ENCODE measurements at places on chromosomes 5 and 9.

DNA sequence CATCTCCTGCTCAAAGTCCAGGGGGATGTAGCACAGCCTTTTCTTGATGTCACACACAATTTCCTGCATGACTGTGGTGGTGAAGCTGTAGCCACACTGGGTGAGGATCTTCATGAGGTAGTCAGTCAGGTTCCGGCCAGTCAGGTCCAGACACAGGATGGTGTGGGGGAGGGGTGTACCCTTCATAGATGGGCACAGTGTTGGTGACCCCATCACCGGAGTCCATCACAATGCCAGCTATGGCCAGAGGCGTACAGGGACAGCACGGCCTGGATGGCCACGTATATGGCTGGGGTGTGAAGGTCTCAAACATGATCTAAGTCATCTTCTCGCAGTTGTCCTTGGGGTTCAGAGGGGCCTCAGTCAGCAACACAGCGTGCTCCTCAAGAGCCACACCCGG is 19.7 kb upstream of the SPZ1 start:
- no peak for DNase-seq

GRCh38 chr9:2014696-2015580 is at the start of gene SMARCA2:
SMARCA2 (plus strand) TSS chr9:2015347; CDS start chr9:2029023, 13,676 bp downstream.
- peak; percentile 98 for DNase-seq

DNA sequence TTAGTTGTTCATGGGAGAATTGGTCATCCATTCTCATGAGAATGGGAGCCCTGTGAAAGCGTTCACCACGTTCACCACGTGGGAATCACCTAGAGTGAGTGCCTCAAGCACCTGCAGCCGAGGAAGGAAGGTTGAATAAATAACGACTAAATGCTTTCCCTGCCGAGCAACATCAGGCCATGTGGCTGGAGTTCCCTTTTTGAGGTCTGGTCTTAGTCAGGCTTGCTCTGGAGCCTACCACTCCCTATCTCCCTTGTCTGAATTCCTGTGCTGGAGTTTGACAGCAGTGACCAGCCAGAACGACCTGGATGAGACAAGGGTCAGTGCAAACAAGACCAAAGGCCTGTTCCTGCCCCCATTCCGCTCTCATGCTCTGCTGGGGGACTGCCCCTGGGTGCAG is 28.5 kb downstream of the KCNMB1 start:
- DNase-seq = no peak

DNA sequence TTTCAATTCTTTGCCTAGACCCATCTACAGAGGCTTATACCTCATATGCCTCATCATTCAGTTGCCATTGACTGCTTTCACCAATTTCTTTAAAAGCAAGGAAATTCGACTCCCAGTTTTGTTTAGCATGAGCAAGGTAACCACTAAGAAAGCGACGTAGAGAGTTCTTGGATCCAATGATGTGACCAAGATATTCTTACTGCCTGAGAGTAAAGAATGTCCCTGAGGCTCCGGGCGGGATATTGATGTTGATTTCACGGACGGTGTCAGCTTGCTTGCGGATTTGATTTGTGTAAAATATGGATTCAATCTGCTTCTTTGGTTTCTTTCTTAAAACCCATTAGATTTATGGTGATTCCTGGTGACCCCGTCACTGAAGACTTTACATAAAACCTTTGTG is 135.1 kb upstream of the ICE1 start:
- no peak for DNase-seq

- no peak for DNase-seq
Measured at GRCh38 chr5:106849266-106849665, 821.5 kb downstream of the EFNA5 start.

DNA sequence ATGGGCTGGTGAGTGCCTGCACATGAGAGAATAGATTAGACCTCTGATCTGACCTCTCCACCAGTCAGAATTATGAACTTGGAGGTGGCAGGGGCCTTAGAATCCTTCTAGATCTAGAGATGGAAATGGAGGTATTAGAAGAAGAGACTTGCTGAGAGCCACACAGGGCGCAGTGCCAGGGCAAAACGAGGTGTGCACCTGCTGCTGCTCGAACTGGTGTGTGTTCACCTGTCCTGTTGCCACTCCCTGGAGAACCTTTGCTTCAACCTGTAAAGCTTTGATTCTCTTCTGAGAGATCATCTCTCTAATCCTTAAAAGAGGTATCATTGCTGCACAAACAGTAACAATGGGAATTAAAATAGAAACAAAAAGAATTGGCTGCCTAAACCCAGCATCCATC is 24.9 kb downstream of the FRMPD1 start:
- DNase-seq = no peak

DNA sequence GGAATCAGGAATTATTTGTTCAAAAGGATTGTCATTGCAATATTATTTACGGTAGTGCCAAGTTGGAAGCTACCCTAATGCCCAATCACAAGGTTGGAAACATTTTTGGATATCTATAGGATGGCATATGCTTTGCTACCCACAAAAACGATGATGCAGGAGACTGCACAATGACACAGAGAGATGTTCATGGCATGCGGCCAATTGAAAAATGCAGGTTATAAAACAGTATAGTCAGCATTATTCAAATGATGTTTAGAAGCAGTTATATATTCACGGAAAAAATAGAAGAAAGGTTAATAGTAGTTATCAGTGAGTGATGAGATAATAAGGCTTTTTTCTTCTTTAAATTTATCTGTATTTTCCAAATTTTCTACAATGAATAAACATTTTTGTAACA is 5.9 kb upstream of the ACSL6 start:
- DNase-seq = no peak

DNA sequence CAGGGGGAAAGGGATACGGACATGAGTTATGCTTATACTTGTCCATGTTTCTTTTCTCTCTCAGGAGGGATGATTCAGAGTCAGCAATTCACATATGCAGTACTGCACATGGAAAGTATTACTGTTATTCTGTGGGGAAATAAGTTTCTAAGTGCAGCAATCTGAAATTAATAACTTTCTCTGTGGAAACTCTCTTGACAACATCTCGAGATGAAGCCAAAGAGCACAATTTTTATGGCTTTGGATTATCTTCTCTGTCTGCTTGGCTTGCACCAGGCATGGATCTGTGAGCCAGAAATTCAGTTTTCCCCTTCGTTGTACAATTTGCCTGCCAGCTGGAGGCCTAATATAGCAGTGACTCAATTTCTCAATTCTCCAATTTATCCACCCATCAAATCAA is 2.5 kb upstream of the NDFIP1 start:
- no peak for DNase-seq

GRCh38 chr5:19584131-19584530 is 403.9 kb downstream of the CDH18 start:
- DNase-seq = no peak

GRCh38 chr9:137606734-137607138 is 1.2 kb downstream of the ARRDC1 start:
- no peak for DNase-seq

DNA sequence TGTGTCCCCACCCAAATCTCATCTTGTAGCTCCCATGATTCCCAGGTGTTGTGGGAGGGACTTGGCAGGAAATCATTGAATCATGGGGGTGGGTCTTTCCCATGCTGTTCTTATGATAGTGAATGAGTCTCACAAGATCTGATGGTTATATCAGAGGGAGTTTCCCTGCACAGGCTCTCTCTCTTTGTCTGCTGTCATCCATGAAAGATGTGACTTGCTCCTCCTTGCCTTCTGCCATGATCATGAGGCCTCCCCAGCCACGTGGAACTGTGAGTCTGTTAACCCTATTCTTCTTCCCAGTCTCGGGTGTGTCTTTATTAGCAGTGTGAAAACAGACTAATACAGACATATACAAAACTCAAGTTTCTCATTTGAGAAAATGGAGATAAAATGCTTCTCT is 139.3 kb downstream of the FBXL7 start:
- no peak for DNase-seq

DNA sequence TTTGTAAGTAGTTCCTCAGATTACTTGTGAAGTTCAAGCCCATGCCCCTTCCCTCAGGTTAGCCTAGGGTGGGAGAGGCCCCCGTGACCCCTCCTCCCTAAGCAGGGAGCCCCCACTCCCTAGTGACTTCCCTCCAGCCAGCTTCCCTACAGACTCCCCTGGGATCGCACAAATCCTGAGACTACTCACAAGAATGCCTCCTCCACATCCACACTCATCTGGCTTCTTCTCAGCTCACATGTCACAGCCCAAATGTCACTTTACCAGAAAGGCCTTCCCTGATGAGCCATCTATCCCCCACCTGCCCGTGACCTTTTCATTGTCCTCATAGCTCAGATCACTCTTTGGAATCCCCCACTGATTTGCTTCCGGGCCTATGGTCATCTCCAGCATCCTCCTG is 96.7 kb upstream of the ARAP3 start:
- no peak for DNase-seq

- no peak for DNase-seq
Measured at GRCh38 chr5:81854485-81854884, 103.6 kb upstream of the SSBP2 start.

GRCh38 chr5:111813537-111813936 is 56.5 kb upstream of the NREP start:
- no peak for DNase-seq

- no peak for DNase-seq
Measured at GRCh38 chr5:39108987-39109386, 34.8 kb upstream of the RICTOR start.

DNA sequence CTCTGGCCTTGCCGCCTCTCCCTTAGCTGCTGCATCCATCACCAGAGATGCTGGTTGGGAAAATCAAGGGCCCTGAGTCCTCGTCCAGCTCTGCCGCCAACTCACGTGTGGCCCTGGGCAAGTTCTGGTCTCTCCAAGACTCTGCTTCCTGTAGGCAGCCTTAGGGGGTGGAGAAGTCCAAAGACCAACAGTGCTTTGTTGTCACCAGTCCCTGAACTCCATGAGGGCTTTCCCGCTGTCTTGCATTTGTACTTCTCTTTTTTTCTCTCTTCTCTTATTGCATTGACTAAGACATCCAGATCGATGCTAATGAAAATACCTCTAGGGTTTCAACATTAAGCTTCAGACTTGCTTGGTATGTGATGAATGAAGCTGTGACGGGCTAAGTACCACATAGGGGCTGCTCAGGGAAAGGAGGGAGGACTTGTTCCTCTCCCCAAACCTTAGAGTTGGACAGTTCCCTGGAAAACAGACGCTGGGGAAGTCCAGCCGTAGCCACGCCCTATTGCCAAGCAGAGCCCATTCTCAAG is 63.7 kb upstream of the STXBP1 start:
- DNase-seq = no peak

DNA sequence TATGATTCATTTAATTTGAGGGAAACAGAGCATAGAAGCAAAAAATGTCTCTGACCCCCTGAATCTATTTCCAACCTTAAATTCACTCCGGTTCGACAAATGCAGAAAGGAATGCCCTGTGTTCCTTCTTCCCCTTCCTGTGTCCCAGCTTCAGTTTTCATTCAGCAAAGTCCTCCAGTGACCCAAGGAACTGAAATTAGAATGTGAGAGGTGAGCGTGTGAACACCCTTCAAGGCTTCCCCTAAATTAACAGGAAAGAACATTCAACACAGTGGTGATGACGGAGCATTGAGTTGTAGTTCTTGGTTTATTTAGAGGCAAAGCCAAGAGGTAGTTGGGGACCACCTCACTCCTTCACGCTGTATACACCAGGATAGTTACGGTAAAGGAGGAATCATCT is 97.6 kb upstream of the CTSL start:
- no peak for DNase-seq

GRCh38 chr5:179112469-179113142 is 52.4 kb downstream of the ZNF354C start:
- no peak for DNase-seq

GRCh38 chr9:133958756-133959155 is 33.4 kb downstream of the VAV2 start:
- DNase-seq = peak; percentile 56

GRCh38 chr9:33460854-33461253 is 12.9 kb downstream of the NOL6 start:
- DNase-seq = no peak

GRCh38 chr5:64814073-64814472 is 45.3 kb downstream of the CWC27 start:
- no peak for DNase-seq

- DNase-seq = no peak
Measured at GRCh38 chr9:114811301-114811700, 5.5 kb upstream of the TNFSF15 start.

- DNase-seq = no peak
Measured at GRCh38 chr9:114392749-114393112, 4.9 kb upstream of the AKNA start.

- DNase-seq = no peak
Measured at GRCh38 chr5:90477073-90477472, 2.4 kb downstream of the POLR3G start.

GRCh38 chr9:112031400-112031799 is 134.8 kb downstream of the UGCG start:
- DNase-seq = no peak

- DNase-seq = no peak
Measured at GRCh38 chr9:89388084-89388867, 70.0 kb downstream of the SECISBP2 start.

- no peak for DNase-seq
Measured at GRCh38 chr5:140273401-140273877, 29.5 kb downstream of the PFDN1 start.

- no peak for DNase-seq
Measured at GRCh38 chr9:110521206-110521605, 58.3 kb downstream of the SVEP1 start.

- DNase-seq = no peak
Measured at GRCh38 chr9:123933440-123934212, 3.7 kb upstream of the DENND1A start.

GRCh38 chr9:100466829-100467221 is 6.1 kb upstream of the TMEFF1 start:
- DNase-seq = no peak

GRCh38 chr9:2234371-2234893 is 219.3 kb downstream of the SMARCA2 start:
- no peak for DNase-seq

GRCh38 chr9:10242255-10242654 is 370.5 kb downstream of the PTPRD start:
- DNase-seq = no peak

DNA sequence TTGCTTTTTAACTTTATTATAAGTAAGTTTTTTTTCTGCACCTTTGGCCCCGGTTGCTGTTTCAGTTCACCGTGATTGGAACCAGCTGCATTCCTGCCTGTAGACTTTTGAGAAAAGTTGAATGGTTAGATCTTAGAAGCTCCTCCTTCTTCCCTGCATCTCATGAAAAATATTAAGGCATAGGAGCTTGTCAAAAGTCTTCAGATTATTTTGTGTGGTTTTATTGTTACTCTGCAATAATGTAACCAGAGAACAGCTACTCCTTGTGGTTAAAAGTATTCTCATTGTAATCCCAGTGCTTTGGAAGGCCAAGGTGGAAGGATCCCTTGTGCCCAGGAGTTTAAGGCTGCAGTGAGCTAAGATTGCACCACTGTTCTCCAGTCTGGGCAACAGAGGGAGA is 3.3 kb upstream of the SLC2A8 start:
- DNase-seq = no peak

- no peak for DNase-seq
Measured at GRCh38 chr5:54862036-54862435, 123.4 kb downstream of the ESM1 start.

DNA sequence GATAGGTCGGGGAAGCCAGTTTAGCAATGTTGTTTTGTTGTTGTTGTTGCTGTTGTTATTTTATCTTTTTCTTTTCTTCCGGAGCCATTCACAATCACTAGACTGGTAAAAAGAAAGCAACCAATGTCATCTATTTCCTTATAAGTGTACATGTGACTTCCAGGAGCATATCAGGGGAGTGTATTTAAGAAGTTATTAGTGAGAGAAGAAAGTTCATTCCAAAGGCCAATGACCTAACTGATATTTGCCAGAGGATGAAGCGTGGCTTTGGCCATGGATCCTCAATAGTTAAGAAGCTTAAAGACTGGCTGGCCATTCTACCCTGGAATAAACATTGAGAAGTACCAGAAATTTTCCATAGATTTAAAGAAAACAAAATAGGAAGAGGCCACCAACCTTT is 341.4 kb upstream of the RFX3 start:
- no peak for DNase-seq

- no peak for DNase-seq
Measured at GRCh38 chr5:94473936-94474335, 144.5 kb downstream of the KIAA0825 start.
